ENCODE measurements at places on chromosomes 12 and 14.

GRCh38 chr14:90255871-90256270, 482 bp upstream of the PSMC1 start:
- peaks cover 23% of the 10 kb centered on the region for H3K36me3 ChIP-seq
- no peak for DNase-seq
- peak overlapping the region; percentile 98 for H3K4me3 ChIP-seq
- peaks cover 10% of the 10 kb centered on the region for H3K4me1 ChIP-seq
- peak overlapping the region; percentile 94 for H3K27ac ChIP-seq

DNA sequence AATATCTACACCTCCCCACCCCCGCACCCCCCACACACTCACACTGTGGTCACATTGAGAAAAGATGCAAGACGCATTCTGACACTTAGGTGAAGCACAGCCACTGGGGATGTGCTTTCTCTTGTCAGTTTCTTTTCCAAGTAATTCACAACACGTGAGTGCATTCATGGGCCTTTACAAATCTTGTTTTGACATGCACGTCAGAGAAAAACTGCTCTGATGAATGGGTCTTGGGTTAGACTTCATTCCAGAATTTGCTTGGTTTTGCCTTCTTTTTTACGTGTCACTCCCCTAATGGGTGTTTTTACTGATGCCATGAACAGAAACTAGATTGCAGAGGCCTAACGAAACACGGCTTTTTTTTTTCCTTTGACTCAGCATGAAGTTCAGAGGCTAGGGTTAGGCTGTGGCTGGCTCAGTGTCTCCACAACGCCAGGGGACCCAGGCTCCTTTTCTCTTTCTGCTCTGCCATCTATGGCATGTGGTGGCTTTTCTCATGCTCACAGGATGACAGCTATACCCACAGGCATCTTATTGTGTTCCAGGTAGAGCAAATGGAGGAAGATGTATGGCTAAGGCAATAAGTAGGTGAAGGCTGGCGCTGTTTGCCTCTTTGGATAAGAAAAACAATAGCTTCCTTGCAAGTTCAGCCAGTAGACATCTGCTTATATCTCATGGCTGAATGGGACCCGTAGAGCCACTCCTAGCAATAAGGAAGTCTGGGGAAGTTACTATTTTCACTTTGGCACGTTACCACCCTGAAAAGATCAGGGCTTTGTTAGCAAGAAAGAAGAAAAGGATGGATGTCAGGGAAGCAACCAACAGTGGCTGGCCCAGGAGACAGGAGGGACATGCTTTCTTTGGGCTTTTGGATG, 253.3 kb downstream of the SLC15A4 start:
- no peaks in the 10 kb centered on the region for H3K36me3 ChIP-seq
- no peak overlapping the region for H3K4me3 ChIP-seq
- no peak overlapping the region for H3K27ac ChIP-seq
- H3K27me3 ChIP-seq = no peaks in the 10 kb centered on the region
- no peak for DNase-seq

- DNase-seq = no peak
- no peak overlapping the region for H3K4me3 ChIP-seq
- no peaks in the 10 kb centered on the region for H3K36me3 ChIP-seq
- H3K4me1 ChIP-seq = no peaks in the 10 kb centered on the region
Observed at GRCh38 chr12:42525444-42525843, 64.1 kb downstream of the PRICKLE1 start.

DNA sequence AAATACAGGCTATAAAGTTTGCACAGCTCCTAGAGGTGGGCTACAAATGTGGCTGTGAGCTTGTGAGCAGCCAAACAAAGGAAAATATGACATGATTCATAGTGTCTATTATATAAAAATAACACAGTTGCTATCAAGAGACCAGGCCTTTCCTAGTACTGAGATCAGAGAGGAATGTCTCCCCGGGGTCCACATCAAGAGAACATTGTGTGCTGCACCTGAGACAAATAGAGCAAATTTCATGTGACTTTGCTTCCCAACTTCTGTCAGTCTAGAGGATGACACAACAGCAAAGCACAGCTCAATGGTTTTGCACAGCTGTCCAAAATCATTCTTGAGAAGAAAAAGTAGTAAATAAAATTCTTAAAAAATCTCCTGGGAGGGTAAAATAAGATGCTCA, 297.5 kb upstream of the PRKD1 start:
- no peaks in the 10 kb centered on the region for H3K36me3 ChIP-seq
- no peak overlapping the region for H3K4me3 ChIP-seq
- no peaks in the 10 kb centered on the region for H3K27me3 ChIP-seq
- H3K27ac ChIP-seq = peak overlapping the region; percentile 37
- peaks cover 33% of the 10 kb centered on the region for H3K4me1 ChIP-seq

- H3K27me3 ChIP-seq = no peaks in the 10 kb centered on the region
- H3K4me3 ChIP-seq = no peak overlapping the region
- no peaks in the 10 kb centered on the region for H3K36me3 ChIP-seq
- no peaks in the 10 kb centered on the region for H3K4me1 ChIP-seq
Observed at GRCh38 chr12:113655919-113656318, 184.2 kb upstream of the LHX5 start.

- H3K27me3 ChIP-seq = peaks cover 5% of the 10 kb centered on the region
- DNase-seq = no peak
- no peak overlapping the region for H3K4me3 ChIP-seq
Observed at GRCh38 chr12:49540229-49541139, 1.7 kb downstream of the KCNH3 start.

DNA sequence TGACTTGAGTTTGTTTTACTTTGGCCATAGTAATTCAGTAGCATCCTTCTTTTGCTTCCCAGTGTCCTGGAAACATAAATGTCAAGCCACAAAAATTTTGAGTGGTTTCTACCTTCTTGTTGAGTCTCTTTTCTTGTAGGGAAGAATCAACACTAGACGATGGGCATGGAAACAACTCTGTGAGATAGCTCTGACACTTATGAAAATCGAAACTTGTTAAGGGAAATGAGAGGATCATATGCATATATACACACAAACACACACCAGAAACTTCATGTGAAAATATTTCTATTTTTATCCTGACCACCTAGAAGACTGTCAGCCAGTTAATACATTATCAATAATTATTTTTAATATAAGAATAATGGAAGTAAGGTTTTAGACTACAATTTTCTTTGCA, 1247.3 kb upstream of the FLRT2 start:
- H3K4me1 ChIP-seq = no peaks in the 10 kb centered on the region
- H3K36me3 ChIP-seq = no peaks in the 10 kb centered on the region
- no peak overlapping the region for H3K27ac ChIP-seq
- no peak for DNase-seq

DNA sequence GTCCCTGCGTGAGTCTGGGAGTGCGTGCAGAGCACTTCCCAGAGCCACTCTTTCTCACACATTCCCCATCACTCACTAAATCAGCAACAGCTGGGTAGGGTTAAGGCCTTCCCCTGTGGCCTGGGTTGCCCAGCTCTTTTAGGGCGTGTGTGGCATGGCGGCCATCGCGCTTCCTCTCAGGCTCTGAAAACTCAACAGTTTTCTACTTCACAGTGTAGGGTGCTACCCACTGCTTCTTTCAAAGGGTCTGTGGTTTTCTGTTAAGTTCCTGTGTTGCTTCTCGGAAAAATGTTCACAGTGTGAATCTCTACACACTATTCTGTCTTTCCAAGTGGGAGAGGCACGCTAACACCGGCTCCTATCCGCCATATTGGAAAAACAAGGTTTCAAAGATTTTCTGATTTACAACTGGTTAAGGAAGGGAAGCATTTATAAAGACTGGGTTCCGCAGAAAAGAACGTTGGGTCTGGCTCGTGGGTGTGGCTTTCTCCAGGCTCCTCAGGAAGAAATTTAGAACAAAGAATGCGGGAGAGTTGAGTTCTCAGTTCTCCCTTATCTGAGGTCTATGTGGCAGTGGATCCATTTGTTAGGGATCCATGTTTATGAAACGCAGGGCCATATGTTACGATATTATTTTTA, 34.9 kb upstream of the AEBP2 start:
- no peaks in the 10 kb centered on the region for H3K36me3 ChIP-seq
- H3K4me3 ChIP-seq = no peak overlapping the region
- H3K27me3 ChIP-seq = no peaks in the 10 kb centered on the region
- H3K27ac ChIP-seq = no peak overlapping the region
- DNase-seq = no peak

DNA sequence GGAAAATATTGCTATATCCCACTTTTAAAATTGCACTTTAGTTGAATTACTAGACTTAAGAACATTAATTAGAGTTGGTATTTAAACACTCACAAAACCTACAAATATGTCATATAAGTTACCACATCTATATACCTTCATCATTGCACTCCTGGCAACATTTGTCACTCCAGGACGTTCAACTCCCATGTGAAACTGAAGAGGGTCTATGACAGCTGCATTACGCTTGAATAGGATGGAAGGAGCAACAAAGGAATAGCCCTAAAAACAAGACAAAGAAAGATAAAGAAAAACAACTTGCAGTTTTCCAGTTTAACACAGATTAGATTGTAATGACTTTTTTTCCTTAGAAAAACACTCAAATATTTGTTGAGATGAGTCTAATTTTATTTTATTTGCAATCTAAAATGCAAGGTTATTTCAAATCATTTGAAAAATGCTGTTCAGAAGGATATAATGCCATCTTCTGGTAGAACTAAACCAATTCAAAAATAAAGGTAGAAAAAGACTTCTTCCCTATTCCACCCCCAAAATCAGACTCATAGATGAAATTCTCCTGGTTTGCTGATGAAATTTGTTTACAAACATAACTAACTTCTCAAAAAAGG, 84.3 kb upstream of the TTC7B start:
- no peaks in the 10 kb centered on the region for H3K36me3 ChIP-seq
- no peaks in the 10 kb centered on the region for H3K4me1 ChIP-seq
- DNase-seq = no peak
- no peak overlapping the region for H3K4me3 ChIP-seq
- no peak overlapping the region for H3K27ac ChIP-seq
- H3K27me3 ChIP-seq = no peaks in the 10 kb centered on the region

- H3K27ac ChIP-seq = no peak overlapping the region
- no peaks in the 10 kb centered on the region for H3K36me3 ChIP-seq
- DNase-seq = no peak
- H3K4me3 ChIP-seq = no peak overlapping the region
- no peaks in the 10 kb centered on the region for H3K4me1 ChIP-seq
Observed at GRCh38 chr12:49483619-49484018, 55.2 kb upstream of the KCNH3 start.

DNA sequence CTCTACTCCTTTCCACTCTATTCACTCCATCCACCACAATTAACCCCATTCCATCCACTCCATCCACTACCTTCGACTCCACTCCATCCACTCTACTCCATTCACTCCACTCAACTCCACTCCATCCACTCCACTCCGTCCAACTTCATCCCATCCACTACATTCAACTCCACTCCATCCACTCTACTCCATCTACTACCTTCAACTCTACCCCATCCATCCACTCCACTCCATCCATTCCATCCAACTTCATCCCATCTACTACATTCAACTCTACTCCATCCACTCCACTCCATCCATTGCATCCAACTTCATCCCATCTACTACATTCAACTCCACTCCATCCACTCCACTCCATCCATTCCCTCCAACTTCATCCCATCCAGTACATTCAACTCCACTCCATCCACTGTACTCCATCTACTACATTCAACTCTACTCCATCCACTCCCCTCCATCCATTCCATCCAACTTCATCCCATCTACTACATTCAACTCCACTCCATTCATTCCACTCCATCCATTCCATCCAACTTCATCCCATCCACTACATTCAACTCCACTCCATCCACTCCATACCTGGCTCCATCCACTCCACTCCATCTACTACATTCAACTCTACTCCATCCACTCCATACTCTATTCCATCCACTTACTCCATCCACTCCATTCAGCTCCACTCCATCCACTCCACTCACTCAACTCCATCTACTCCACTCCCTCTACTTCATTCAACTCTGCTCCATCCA, 16.4 kb downstream of the HNF1A start:
- DNase-seq = no peak
- H3K4me3 ChIP-seq = no peak overlapping the region
- H3K27me3 ChIP-seq = no peaks in the 10 kb centered on the region

DNA sequence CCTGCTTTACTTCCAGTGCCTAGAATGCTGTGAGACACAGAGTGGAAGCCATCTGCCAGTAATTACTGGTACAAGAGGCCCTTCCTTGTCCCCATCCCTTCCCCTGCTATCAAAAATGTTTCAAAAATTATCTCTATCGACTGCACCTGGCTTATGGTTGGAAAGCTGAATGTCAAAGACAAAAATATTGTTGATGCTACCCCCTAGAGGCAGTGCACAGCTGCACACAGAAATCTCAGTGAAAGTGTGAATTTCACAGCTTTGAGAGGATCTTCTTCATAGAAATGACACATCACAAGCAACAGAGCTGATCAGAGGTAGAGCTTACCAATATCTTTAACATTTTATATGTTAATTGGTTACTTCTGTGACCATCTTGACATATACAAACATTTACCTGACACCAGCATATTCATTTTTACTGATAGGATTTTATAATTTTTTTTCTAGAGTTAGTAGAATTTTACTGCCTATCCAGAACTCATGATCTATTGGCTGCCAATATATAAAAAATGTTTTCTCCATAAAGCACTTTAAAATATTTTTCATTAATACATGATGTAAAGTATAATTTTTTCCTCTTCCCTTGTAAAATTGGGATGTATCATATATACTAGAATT, 138.0 kb downstream of the AACS start:
- no peaks in the 10 kb centered on the region for H3K4me1 ChIP-seq
- H3K27ac ChIP-seq = no peak overlapping the region
- no peaks in the 10 kb centered on the region for H3K36me3 ChIP-seq
- no peak overlapping the region for H3K4me3 ChIP-seq
- no peak for DNase-seq

DNA sequence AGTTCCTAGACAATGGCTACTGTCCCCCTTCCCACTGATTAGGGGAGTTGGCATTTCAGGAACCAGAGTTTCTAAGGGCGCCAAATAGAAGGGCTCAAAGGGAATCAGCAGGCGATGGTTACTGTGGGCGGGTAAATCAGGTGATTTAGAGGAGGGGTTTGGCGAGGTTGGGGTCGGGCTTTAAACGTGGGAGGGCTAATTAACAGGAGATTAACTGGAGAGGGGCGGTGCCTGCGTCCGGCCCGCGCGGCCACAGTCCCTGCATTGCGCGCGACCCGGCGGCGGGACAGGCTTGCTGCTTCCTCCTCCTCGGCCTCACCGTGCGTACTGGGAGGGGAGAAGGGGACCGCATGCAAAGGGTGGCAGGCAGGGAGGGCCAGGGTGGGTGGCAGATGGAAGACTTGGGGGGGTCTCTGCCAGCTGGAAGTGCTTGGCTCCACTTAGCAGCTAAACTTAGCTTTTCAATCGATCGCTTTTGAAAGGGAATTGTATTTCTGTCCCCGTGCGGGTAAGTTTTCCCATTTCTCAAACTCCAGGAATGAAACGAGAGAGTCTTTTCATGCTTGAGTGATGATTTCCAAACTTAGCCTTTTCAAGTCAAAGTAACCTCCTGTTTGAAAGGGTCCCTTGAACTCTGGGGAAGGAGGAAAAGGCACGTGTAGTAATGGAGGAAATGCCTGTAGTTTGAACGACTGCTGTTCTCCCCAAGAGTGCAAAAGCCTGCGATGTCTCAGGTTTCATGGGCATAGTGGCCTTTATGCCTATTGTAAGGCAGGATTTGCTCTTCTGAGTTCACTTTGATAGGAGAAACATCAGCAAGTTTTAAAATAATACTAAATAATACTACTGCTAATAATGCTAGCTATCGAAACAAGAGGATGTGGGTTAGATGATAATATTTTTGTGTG, at the start of gene MGST1:
Gene MGST1, plus strand, starts transcription at position 255 of the 908 bp plus-strand sequence. CDS start 6,608 bp downstream, outside the sequence.
- peak within 1 kb of the TSS; percentile 89 for H3K27ac ChIP-seq
- H3K4me3 ChIP-seq = peak within 1 kb of the TSS; percentile 52
- H3K27me3 ChIP-seq = no peaks in the 10 kb centered on the region

All from esophagus squamous epithelium (tissue), 5 donors.